CD8-positive, alpha-beta memory T cell (primary cell): ENCODE measurements at places on chromosomes 2 and 18. TPM values are rescaled to one million over a fixed set of nuclear protein-coding genes. Genes with fewer than 3 reads are reported as not detected.

IL18RAP gene
- 4.9 TPM for total RNA-seq

AQP4 gene
- not detected for total RNA-seq

GRCh38 chr2:190628591-190629319, 20.1 kb upstream of the NAB1 start:
- DNase-seq: no peak

DNA sequence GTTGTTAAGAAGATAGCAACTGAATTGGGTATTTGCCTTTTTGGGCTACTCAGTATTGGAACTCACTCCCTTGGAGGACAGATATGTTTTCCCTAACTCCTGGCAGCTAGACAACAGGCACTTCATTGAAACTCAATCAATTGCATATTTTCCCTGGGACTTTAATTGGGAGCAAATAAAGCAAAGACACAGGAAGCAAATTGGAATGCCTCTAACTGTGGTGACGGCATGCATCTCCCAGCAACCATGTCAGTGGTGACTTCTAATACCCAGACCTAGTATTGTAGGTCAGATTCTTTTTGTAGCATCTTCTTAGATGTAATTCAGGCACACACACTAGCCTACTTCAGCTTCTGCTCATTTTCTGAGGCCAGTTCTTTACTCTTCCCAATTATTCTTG, 164.2 kb upstream of the SETBP1 start:
- DNase-seq: no peak

GRCh38 chr2:120440521-120441350, 94.8 kb downstream of the INHBB start:
- no peak for DNase-seq

GRCh38 chr2:156192468-156192867, 140.1 kb downstream of the NR4A2 start:
- DNase-seq: no peak

DNA sequence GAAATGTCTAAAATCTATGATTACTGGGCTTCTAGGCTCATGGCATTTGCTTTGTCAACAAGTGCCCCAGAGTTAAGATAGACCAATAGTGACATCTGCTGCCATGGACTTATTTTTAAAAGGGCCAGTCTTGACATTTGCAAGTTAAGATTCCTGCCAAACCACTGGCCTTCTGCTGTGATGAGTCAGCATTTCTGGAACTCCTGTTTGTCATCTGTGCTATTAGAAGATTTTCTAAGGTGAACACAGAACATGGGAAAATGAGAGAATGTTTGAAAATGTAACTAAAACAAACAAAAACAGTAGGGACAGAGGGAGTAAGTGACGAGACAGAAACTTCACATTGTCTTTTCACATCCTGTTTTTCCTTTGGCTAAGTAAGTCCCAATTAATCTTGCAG, 93.7 kb upstream of the WDR75 start:
- no peak for DNase-seq

GRCh38 chr18:46084431-46084830, 12.4 kb upstream of the PSTPIP2 start:
- no peak for DNase-seq
